NCI-H1436 treated with DMSO at 0.1 percent for 48 hours (cell line): ENCODE measurements at places on chromosomes 6 and 20.

DNA sequence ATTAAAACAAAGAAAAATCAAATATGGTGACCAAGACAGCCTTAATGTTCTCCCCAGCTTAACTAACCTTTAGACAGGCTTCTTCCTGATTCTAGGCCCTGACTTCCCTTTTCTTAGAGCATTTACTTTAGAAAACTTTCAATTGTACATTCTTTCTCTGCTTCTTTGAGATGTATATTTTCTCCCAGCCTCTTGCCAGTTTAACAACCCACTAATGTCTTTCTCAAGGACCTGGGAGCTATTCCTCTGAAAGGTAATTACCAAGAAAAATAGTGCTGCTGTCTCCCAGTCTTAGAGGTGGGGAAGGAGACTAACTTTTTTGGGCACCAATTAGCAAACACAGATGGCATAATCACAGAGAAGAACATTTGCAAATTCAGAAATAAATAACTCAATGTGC is 62.8 kb upstream of the KCNQ5 start:
- no peak for DNase-seq

GRCh38 chr6:54307439-54307910 is 766 bp upstream of the TINAG start:
- no peak for DNase-seq

DNA sequence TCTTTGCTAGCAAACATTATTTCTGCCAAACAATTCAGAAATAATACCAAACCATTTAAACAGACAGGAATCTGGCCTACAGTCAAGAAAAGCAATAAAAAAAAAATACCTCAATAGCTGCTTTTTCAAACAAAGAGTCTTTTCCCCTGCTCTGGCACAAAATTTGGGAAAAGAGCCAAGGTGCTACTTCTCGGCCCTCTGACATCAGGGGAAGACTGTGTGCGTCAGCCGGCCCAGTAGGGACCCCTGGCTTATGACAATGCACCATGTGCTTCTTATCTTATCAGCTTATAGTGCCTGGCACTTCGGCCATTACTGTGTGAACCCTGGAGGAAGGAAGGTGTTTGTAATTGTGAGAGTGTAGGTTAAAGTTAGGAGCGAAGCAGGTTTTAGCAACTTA is 89.4 kb downstream of the PDE10A start:
- no peak for DNase-seq

DNA sequence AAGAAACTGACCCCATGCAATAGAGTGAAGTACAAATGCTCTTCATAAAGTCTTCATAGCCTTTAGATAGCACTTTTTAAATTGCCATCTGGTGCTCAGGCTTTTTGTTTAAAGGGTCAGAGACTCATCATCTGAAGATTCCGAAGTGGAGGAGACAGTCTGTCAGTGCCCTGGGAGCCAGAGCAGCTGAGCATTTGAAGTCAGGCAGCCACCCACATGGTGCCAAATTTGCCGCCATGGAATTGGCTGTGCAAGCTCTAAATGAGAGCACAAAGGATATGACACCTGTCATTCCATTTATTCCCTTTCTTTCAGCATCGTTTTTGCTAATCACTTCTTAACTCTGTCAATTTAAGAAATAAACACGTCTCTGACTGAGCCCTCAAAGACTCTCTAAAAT is 32.8 kb upstream of the CEP162 start:
- no peak for DNase-seq

DNA sequence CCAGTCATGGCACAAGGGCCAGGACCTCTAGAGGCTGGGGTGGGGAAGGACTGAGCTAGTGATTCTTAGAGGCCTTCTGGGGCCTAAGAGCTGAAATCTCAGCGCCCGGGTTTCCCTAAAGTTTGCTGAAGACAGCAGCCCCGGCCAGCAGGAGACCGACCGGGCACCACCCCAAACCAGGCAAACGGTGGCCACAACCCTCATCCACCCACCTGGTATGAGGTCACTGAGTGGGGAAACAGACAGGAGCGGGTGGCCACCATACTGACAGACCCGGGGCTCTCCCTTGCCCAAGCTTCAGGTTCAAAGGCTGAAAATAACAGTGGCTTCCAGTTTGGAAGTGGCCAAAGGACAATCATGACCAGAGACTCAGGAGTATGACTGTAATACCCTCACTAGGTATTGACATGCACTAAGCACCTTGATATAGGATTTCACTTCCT is 35.0 kb upstream of the ID1 start:
- no peak for DNase-seq

DNA sequence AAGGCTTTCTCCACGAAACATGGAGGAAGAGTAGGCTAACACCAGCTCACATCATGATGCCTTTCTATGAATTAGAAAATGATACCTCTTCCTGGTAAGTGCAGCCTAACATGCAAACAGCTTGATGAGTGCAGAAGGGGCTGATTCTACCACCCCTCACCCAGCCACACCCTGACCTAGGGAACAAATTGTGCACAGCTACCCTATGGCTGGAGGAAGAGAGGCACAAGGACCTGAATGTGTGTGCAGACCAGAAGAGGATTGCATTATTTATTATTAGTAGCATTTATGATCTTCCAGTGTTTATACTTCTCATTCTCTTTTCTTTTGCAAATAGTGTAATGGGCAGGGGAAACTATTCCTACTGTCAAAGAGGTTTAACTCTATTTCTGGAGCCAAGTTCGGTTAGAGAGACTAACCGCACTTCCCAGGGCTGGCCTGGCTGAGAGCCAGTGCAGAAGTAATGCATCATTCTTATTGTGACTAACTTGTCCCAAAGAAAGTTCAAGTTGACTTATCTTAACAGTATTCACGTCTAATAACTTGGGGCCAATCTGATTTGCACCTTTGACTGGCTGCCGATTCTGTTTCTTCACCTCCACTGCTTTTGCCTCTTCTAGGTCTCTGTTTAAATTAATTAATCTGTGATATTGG is 237.5 kb downstream of the CD83 start:
- DNase-seq = no peak

- no peak for DNase-seq
Observed at GRCh38 chr6:165552248-165552736, 110.7 kb downstream of the PDE10A start.

DNA sequence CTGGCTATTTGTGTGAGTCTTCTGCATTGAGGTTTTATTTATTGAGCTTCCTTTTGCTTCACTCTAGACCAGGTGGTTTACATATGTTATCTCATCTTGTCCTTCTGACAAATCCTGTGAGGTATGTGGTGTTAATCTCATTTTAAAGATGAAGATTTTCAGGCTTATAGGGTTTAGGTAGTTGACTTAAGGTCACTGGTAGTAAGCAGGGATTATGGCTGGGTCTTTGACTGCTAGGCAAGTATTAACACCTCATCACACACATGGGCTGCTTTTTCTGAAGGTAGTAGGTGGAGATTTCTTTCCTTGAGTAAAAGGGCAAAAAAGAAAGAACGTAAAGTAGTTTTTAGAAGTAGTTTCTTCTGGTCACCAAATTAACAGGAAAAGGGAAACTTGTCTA is 72.6 kb downstream of the CDKAL1 start:
- no peak for DNase-seq

GRCh38 chr20:9660236-9660868 is 146.0 kb downstream of the LAMP5 start:
- no peak for DNase-seq

- no peak for DNase-seq
Observed at GRCh38 chr6:163301726-163302635, 112.5 kb upstream of the QKI start.

DNA sequence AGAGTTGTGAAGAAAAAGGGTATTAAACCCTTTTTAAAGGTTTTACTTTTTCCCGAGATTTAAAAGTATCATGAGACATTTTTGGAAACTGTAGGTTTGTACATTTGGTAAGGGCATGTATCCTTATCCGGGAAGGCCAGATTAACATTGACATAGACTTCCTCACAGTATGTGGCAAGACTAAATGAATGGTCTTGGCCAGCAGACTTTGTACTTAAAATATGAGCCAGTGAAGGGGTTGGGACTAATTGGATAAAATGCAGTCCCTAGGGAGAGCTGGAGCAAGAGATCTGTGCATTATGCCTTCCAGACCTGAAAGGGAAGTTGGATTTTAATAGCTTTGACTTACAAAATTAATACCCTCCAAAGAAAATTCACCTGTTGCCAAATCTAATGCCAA is 60.4 kb upstream of the CCN2 start:
- no peak for DNase-seq

DNA sequence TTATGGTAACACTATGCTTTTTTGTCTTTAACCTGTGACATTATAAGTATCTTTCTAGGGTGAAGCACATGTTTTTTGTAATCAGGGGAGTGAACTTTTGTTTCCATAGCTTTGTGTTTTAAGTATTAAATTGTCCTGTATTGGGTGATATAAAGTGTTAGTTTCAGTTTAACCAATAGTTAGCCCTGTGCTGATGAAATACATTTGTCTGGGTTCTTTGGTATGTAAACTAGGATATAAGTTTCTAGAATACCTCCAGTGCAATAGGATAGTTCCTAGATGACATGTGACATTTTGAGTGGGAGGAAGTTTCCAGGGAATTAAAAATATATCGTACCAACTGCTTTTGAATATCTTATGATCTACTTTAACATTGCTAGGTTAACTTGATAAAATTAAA is 611.0 kb upstream of the MARCKS start:
- DNase-seq = no peak

GRCh38 chr6:66344796-66345195 is 637.8 kb upstream of the EYS start:
- no peak for DNase-seq

- DNase-seq = no peak
Observed at GRCh38 chr6:47306887-47307286, 2.8 kb downstream of the TNFRSF21 start.

GRCh38 chr20:32206760-32207625 is 550 bp downstream of the PLAGL2 start:
- DNase-seq = no peak

DNA sequence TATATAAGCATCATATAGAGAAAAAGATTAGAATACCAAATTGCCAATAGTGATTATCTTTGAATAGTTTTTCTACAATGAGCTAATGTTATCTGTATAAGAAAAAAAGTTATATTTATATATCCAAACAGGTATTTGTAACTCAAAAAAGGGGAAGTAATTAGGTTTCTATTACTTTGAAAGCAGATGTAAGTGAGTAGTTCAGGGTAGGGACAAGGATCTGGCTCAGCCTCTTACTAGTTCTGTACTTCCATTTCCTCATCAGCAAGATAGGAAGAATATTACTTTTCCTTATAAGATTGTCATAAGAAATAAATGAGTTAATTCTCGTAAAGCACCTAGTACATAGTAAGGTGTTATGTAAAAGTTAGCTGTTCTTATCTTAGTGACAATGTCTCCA is 32.2 kb downstream of the AHI1 start:
- DNase-seq = no peak

DNA sequence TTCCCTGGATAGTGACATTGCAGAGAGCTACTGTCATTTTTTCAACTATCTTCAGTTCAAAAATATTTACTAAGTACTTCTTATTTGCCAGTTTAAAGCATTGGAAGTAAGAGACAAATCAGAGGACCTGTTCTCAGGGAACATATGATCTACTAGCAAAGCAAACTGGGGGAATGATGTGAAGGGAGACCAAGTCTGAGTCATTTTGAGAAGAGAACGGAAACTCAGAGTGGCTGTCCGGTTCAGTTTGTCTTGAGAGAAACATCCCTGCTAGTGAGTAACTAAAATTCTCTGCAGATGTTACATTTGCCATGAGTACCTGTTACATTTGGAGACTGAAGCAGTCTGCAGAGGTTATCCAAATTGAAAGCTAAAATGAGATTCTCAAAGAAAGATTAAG is 118.3 kb downstream of the KCNQ5 start:
- no peak for DNase-seq

- no peak for DNase-seq
Observed at GRCh38 chr6:37303891-37304503, 46.1 kb upstream of the TMEM217 start.
